ENCODE measurements at places on chromosomes 7 and 10.

- DNase-seq = no peak
These were observed 50.5 kb downstream of the RALA start for GRCh38 chr7:39673868-39674267.

DNA sequence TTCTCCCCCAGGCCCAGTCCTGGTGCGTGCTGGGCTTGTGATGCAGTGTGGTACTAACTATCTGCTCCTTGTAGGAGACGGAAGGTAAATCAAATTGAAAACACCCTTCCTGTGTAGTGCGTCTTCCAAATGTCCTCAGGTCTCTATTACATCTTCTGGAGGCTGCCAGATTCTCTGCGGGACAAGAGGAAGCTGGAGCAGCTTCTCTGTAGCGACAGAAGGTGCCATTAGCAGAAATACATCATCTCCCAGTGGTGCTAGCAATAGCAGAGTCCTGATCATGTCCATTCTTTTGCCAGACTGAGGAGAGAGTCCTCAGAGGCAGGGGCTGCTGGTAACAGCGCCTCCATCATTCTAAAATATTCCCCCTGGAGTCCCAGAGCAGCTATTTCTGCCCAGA is 675.2 kb downstream of the LRMDA start:
- DNase-seq = no peak

- no peak for DNase-seq
These were observed 191.0 kb downstream of the TAX1BP1 start for GRCh38 chr7:27930910-27931476.

- no peak for DNase-seq
These were observed 10.7 kb downstream of the BUD31 start for GRCh38 chr7:99419323-99420021.

DNA sequence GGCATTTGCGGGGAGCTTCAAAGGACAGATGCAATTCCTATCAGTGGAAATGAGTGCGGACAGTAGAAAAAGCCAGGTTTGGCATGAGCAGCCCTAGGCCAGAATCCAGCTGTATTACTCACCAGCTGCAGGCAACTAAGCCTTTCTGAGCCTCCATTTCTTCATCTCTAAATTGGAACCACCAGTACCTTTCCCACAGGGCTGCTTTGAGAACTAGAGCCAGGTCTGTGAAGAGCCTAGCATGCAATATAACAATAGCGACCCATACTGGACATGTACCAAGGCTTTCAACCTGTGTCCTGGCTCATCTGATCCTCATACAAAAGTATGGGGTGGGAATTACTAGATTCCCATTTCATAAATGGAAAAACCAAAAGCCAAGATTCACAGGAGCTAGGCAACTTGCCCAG is 101.0 kb downstream of the GSAP start:
- DNase-seq = no peak

GRCh38 chr7:3238525-3239210 is 62.4 kb upstream of the SDK1 start:
- no peak for DNase-seq

DNA sequence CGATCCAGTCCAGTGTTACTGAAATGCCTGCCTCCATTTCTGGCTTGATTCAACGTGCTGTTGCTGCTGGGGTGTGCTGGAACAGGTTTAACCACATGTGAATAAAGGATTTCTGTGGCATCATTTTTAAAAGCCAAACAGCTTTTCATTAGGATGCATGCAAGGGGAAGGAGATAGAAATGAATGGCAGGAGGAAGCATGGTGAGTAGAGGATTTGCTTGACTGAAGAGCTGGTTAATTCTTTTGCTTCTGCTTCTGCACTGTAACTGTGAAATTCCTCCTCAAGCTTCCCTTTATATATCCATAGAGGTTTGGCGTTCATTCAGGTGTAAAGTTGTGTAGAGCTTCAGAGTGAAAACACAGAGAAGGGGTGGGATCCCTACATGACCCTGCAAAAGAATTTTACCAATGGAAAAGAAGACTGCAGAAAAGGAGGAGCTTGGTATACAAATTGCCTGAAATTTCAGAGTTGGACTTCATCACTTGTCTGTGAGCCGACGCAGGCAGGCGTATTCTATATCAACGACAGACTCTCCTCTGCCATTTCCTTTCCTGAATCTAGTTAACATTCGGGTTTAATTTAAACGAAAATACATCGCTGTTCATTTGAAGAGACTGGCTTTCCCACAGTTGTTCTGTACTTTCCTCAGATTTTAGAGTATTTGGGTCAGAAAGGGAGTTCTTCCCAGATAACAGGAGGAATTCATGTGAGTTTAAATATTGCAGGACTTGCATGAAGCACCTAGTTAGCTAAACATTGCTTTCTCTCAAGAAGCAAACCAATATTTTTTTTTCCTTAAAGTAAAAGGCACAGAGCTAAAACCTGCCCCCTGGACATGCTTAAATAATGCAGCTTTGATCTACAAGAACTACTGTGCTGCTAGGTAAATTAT is at the start of gene SOSTDC1:
TSS of gene SOSTDC1 (minus strand) at position 270 of the 893 bp plus-strand sequence. CDS start at position 200, 70 bp downstream.
- DNase-seq = no peak

DNA sequence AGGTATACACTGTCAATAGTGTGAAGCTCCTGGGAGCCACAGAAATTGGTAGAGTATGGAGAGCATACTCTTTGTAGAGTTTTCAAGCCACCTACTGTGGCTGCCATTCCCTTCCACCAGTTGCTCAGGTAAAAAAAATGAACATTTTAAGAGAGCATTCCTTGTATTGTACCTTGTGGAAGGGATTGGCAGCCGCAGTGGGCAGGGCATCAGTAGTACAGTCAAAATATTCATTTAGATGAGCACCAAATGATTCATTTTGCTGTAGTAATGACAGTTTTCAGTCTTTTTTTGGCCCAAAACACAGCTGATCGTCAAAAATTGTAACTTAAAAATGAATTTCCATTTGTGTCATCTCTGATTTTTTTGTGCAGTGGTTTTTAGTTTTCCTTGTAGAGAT is 304.9 kb downstream of the ATRNL1 start:
- DNase-seq = no peak
